BE2C (cell line): ENCODE measurements at places on chromosomes 7 and 10.

- DNase-seq = no peak
Measured at GRCh38 chr10:69913606-69914382, 112.1 kb downstream of the COL13A1 start.

GRCh38 chr7:7820939-7821338, 102.5 kb upstream of the RPA3 start:
- DNase-seq = no peak

DNA sequence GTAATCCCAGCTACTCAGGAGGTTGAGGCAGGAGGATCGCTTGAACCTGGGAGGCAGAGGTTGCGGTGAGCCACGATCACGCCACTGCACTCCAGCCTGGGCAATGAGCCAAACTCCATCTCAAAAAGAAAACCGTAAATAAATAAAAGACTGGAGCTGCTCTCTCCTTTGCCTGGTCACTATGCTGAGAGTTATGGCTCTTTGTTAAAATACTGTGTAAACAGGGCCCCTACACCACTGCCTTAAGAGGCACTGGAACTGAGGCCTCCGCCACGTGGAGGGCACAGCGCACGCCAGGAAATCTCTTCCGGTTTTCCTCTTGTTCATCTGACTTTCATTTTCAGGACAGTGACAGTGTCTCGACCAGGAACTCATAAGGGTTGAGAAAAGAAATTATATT, 123.3 kb downstream of the PAXIP1 start:
- DNase-seq = no peak

DNA sequence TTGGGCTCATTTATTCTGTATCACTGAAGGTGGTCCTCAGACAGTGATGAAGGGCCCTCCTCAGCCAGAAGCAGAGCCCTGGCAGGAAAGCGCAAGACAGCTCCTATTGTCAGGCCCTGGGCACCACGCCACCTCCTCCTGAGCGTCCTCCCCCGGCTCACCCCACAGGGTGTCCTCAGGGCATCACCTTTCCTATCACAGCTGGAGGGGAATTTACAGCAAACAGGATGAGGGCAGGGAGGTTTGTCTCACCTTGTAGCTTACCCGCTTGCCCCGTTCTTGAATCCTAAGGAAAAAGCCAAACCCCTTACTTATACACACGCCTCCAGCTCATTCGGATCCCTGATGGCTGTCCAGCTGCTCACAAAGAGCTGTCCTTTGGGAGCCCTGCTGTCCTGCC, 50.2 kb upstream of the LANCL2 start:
- DNase-seq = no peak

- DNase-seq = peak; percentile 29
Measured at GRCh38 chr10:97532935-97533671, 34.4 kb downstream of the UBTD1 start.

GRCh38 chr10:132615341-132616169, 78.0 kb downstream of the INPP5A start:
- DNase-seq = no peak

GRCh38 chr10:22379059-22379458, 33.8 kb downstream of the SPAG6 start:
- no peak for DNase-seq

- DNase-seq = no peak
Measured at GRCh38 chr10:49298983-49299815, at the start of gene C10orf71. C10orf71 (plus strand) TSS chr10:49299170; CDS start chr10:49322546, 23,376 bp downstream.

DNA sequence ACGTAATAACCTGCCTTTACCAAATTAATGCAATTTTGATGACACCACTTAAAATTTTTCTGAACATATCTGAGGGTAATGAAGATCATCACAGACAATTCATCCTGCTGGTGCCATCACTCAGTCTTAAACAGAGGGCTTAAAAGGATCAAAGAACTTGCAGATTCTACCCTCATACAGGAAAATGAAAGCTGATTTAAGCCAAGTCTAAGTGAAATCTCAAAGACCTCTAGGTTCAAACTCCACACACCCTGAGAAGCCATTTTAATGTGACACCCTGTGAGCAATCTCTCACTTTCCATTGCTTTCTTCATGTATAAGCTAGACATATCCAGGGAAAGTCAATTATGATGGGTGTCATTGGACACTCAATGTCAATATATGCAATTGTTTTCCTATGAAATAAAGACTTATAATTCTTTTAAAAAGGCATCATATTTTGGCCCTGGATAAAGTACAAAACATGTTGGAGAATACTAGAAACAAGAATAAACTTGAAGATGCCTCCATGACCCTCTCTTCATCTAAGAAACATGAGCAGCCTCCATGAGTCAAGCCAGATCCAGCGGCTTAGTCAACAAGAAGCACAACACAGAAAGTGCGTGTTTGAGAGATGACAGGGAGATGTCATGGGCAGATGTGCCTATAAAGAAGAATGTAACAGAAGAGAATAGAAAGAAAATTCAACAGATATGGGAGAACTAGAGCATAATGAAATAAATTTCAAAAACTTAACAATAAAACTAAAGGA, 291.9 kb downstream of the PARD3 start:
- DNase-seq = no peak

DNA sequence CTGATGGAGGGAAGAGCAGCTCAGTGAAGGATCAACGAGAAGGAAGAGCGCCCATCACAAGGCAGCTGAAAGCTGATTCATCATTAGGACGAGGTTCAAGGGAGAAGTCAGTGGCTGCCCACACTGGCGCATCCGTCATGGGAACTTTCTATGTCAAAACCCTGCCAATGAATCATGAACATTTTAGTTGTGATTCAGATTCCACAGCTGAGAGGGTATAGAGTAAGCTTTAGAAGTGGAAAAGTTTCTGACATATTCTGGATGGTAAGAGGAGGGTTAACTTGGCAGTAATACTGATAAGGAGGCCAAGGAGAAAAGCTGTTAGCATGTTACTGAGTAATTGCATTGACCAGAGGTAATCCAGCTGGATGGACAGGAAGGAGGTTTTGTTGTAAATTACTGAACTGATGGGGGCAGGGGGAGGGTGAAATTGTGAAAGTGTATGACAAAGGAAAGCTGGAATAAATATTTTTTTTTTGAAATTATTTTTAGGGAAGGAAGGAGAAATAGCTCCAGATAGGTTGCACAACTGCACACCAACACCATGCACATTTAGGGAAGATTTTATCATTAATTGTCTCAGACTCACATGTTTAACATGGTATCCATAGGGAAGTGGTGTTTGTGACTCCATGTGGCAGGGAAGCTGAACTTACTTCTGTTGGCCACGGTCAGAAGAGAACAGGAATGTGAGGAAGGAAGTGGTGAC, 78.3 kb upstream of the NRP1 start:
- DNase-seq = no peak

GRCh38 chr7:21999896-22000295, 54.2 kb upstream of the CDCA7L start:
- no peak for DNase-seq

DNA sequence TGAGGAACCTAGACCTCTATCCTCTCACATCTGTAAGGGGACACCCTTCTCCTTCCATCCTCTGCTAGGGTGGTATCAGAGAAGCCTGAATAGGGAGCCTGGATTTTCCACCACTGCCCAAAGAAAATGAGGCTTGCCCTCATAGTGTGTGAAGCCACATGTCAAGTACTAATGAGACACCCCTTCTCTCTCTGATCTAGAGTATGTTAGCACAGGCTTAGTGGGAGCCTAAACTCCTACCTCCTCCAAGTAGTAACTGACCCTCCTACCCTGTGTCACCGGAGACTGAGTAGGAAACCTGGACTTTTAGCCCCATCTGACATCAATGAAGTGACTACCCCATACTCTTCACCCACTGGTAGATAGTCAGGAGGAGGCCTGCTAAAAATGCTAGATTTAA, 65.6 kb downstream of the PHYHIPL start:
- DNase-seq = no peak

GRCh38 chr10:45495438-45496152, 121.6 kb downstream of the ALOX5 start:
- DNase-seq = no peak

GRCh38 chr7:150410131-150410530, 31.0 kb downstream of the ZNF775 start:
- DNase-seq = no peak
